ENCODE measurements at places on chromosomes 2 and 18. TPM values are rescaled to one million over a fixed set of nuclear protein-coding genes. Genes with fewer than 3 reads are reported as not detected.

DNA sequence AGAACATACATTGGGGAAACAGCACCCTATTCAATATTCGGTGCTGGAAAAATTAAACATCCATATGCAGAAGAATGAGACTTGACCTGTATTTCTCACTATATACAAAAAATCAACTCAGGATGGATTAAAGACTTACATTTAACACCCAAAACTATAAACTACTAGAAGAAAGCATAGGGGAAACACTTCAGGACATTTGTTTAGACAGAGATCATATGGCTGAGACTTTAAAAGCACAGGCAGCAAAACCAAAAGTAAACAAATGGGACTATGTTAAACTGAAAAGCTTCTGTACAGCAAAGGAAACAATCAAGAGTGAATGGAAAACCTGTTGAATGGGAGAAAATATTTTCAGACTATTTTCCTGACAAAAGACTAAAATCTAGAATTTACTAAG lies 1694.1 kb upstream of the CELF4 start:
- no peak for DNase-seq

GRCh38 chr2:163812926-163813520 lies 77.2 kb upstream of the FIGN start:
- no peak for DNase-seq

DNA sequence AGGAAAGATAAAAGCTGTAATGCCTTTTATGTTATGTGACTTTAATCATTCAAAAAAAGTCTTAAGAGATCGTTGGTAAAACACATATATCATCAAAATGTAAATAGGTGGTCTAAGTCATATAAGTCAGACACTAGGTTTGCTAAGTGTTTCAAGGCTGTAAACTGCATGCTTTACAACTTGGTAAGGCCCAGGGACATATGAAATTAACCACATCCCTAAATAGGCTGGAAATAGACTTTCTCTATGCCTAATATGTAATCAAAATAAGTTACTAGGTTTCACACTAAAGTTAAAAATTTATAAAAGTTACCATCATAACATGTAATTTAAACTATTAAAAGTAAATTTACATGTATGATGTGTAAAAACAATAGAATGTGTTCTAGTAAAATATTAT lies 946.3 kb upstream of the LRATD1 start:
- DNase-seq: no peak

DNA sequence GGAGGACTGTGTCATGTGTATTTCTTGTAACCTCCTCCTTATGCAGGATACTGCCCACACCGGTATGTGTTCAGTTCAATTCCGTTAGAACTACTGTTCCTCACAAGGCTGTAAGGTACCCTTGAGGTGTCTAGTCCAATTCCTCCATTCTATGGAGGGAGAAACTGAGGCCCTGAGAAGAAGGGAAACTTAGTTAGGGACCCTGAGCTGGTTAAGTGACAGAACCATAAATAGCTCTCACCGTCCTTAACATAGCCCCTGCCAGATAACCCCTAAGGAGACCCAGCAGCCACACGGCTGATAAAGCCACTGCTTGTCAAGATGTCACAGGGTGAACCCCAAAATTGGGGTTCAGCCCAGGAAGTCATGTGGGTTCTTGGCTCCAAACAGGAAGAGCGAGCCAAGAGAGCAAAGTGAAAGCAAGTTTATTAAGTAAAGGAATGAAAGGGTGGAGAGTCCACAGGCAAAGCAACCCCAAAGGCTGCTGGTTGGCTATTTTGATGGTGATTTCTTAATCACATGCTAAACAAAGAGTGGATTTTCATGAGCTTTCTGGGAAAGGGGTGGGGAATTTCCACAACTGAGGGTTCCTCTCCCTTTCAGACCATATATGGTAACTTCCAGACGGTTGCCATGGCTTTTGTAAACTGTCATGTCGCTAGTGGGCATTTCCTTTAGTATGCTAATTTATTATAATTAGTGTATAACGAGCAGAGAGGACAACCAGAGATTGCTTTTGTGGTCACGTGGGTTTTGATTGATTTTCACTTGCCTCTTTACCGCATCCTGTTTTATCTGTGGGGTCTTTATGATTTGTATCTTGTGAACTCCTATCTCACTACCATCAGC lies 83.4 kb upstream of the RTN4 start:
- peak; percentile 94 for DNase-seq

DNA sequence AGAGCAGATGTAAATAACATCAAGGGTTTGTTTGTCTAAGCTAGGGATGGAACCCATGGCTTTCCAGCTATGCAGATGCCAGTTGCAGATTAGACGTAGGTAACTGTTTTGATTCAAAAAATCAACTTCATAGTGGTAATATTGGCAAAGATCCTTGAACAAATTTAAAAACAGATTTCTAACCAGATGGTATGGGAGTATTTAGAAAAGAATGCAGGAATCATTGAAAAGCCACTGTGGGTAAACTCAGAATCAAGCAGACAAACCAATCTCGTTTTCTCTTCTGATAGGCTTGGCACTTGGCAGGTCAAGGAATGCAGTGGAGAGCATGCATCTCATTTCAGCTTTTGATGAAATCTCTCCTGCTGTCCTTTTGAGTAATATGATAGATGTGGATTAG lies 377.5 kb downstream of the CLIP4 start:
- no peak for DNase-seq

DNA sequence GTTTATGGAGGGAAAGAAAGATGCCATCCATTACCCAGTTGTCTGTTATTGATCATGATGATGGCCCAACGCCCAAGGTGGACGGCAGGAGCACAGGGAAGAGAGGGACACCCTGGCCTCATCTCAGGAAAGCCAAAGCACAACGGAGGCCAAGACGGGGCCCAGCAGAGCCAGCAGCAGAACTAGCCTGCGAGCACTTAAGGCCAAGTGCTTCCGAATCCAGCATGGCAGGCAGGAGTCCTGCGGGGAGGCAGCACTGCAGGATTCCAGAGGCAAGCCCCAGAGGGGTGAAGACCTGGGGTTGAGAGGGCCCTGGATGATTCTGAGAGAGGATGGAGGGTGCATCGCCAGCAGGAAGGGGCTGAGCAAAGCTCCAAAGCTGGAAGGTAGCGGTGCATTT lies 28.3 kb upstream of the KLHL29 start:
- DNase-seq: no peak

- no peak for DNase-seq
These were observed 46.8 kb downstream of the MYO3B start for GRCh38 chr2:170224692-170225294.

DNA sequence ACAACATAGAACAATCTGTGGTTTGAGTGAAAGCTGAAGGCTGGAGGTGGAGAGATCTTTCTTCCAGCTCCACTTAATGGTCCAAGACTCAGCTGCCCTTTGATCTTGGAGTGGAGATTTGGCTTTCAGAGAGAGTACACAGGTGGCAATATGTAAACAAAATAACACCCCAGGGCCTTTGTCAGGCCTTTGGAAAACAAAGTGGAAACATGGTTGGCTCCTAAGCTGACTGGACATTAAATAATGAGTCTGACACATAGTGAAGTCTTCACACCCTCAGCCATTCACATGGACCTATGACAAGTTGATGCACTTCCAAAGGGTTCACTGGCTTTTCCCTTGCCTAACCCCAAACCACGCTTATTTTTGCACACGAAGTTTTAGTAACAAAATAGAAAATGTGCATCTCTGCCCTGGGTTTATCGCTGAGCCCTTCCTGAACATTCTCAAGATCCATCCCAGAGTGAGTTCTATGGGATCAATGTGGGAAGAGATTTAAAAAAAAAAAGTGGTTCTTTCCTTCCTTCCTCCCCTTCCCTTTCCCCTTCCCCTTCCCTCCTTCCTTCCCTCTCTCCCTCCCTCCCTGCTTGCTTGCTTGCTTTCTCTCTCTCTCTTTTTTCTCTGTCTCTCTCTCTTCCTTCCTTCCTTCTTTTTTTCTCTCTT lies 201.3 kb upstream of the NT5C1B start:
- no peak for DNase-seq

DNA sequence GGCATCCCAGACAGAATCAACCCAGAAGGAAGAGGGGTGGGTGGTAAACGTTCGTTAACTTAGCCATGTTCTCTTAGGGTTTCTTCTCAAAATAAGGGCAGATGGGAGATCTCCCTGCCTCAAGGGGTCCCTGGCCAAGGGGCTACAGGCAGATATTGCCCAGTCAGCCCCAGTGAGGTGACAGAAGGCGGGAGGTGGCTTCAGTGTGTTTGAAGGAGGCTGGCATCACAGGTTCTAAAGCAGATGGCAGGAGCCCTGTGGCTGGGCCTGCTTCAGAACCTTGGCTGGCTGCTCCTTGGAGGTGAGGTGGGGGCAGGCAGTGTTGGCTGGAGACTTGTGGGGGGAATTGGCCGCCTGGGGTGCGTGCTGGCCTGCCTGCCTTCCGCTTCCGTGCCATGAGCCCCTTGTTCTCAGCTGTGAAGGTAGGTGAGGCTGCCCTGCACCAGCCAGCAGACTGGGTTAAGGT lies 23.5 kb downstream of the HPCAL1 start:
- DNase-seq: no peak

GRCh38 chr2:229273723-229274338 lies 2.7 kb upstream of the PID1 start:
- peak; percentile 85 for DNase-seq

The GNLY gene
- total RNA-seq: not detected

The RAB27B gene
- total RNA-seq: 0.54 TPM

The PLB1 gene
- 0.11 TPM for total RNA-seq
